ENCODE measurements at places on chromosomes 12 and 14.

DNA sequence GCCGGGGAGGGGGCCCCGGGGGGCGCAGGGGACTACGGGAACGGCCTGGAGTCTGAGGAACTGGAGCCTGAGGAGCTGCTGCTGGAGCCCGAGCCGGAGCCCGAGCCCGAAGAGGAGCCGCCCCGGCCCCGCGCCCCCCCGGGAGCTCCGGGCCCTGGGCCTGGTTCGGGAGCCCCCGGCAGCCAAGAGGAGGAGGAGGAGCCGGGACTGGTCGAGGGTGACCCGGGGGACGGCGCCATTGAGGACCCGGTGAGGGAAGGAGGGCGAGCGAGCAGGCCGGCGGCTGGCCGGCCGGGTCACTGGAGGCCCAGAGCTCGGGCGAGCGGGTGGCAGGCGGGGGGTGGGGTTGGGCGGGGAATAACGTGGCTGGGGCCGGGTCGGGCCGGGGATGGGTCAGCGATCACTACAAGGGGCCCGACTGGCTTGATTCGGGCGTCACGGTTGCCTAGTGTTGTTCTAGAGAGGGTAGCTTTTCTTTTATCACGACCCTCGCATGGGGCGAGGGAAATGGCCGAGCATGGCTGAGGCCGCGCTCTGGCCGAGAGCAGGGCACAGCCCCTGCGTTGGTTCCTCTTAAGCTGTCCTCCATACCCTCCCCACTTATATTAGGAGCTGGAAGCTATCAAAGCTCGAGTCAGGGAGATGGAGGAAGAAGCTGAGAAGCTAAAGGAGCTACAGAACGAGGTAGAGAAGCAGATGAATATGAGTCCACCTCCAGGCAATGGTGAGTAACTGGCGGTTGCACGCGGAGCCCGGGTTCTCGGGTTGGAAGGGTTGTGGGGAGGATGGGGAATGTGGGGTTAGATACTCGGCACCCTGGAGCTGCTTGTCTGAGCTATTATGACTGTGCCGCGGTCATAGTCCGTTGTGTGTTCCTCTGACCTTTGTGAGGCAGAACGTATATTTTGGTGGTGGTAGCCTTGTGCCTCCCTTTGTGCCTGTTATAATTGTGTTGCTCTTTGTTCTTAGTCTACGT is 603 bp downstream of the PABPN1 start:
- DNase-seq = no peak

GRCh38 chr12:122099856-122100255 is 21.3 kb downstream of the MLXIP start:
- no peak for DNase-seq

GRCh38 chr12:88035907-88036289 is 6.7 kb upstream of the C12orf50 start:
- DNase-seq = no peak

- DNase-seq = no peak
These were observed 333.0 kb downstream of the CCER1 start for GRCh38 chr12:90621927-90622326.

DNA sequence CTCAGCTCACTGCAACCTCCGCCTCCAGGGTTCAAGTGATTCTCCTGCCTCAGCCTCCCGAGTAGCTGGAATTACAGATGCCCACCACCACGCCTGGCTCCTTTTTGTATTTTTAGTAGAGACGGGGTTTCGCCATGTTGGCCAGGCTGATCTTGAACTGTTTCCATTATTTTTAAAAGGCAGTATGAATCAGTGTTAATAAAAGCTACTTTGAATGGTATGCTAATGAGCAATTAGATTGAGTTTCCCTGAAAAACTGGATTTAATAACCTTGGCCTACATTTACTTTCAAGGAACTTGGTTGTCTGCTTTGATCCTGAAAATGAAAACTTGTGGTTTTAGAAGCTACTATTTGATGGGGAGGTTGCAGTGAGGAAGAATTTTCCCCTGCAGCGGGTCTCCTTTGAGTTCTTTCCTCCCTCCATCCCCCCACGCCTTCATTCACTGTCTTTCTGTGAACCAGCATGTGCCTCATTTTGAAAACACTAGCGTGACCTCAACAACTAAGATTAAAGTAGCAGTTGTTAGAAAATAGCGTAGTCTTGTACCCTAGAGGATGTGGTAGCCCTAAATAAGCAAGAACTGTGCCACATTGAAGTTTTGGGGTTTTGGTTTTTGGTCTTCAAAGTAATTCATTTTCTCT is 17.8 kb upstream of the RPS6KA5 start:
- DNase-seq = no peak

GRCh38 chr14:22981090-22981875 is 1.1 kb downstream of the AJUBA start:
- no peak for DNase-seq

DNA sequence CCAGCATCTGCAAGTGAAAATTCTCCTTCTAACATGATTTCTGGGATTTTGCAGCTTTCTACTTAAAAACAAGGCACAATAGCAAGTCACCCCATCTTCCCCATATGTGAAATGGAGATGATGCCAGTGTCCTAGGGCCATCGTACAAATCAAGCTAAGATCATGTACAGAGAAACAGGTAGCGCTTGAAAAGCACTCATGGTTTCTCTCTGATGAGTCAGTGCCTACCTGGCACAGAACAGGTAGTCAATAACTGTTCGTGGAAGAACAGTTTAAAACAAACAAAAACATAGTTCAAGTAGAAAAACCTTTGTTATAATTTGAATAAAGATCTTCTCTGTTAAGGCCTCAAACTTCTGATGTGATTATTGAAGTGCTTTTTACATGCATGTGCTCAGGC is 46.9 kb downstream of the RAD52 start:
- no peak for DNase-seq

GRCh38 chr14:65620195-65620594 is 207.7 kb downstream of the FUT8 start:
- DNase-seq = no peak

GRCh38 chr14:61648377-61648776 is 46.9 kb upstream of the HIF1A start:
- no peak for DNase-seq

DNA sequence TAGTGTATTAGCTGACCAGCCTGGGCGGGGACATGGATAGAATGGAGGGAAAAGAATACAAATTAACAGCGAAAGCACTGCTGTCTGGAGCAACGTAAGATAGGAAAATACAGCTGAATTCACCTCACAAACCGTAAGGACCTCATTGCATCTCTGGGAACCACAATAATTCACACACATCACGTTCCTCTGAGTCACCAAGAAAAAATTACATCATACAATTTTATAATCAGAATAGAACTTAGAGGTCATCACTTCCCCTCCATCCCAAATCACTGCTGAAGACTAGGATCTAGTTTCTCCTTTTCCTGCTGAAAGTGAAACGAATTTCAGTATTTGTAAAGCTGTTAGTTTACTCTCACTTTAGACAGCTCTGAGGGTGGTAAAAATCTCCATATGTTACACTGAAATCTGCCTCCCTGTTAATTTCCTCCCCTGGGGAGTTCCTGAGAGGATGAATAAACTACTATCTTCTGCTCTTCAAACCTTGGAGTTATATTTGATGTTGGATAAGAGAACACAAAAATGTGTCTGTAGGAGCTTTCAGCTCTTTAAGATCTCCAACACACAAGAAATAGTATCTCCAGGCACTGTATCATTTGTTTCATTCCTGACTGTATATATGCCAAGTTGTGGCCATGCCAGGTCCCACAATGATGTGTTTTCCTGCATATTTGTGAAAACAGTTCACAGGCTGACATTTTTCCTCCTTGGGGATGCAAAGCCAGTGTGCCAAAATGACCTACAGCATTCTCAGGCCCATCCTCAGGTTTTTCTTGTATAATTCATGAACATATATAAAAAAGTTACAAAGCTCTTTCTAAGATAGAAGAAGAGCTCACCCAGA is 63.8 kb upstream of the SSTR1 start:
- DNase-seq = no peak

GRCh38 chr12:83945871-83946270 is 966.7 kb downstream of the SLC6A15 start:
- DNase-seq = no peak

- no peak for DNase-seq
These were observed 12.5 kb upstream of the AJUBA start for GRCh38 chr14:22994762-22995275.

DNA sequence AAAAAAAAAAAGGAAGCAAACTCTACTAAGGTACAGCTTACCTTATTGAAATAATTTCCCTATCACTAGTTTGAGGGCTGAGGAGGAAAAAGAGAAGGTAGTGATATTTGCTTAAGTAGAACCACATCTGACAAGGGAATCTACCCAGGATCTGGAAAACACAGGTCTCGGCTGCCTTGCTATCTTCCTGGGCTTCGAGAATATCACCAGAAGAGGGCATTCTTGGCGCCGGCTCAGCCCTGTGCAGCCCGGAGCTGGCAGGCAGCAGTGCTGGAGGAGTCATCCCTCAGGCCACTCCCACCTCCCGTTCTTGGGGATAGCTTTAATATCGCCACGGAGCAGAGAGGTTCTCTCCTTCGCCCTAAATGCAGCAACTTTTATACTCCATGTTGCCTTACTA is 1181.2 kb downstream of the VRK1 start:
- DNase-seq = peak; percentile 48

- no peak for DNase-seq
These were observed 31.0 kb downstream of the FOXN4 start for GRCh38 chr12:109277899-109278762.

GRCh38 chr12:20345866-20346265 is 22.5 kb upstream of the PDE3A start:
- DNase-seq = no peak

DNA sequence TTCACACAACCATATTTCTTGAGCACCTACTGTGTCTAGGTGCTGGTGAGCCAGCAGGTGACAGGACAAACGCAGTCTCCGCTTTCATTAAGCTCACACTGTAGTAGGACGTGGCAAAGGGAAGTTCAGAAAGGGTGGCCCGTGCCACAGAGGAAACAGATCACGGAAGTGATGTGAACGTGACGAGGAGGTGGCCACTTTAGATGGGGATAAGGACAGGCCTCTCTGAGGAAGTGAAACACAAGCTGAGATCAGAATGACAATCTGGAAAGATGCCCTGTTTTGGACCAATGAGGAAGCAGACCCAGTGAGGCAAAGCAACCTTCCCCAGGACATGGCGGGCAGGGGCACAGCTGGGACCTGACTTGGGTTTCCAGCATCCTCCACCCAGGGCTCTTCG is 127.4 kb upstream of the PRMT8 start:
- DNase-seq = no peak

- no peak for DNase-seq
These were observed 60.0 kb upstream of the ELK3 start for GRCh38 chr12:96134200-96134599.

DNA sequence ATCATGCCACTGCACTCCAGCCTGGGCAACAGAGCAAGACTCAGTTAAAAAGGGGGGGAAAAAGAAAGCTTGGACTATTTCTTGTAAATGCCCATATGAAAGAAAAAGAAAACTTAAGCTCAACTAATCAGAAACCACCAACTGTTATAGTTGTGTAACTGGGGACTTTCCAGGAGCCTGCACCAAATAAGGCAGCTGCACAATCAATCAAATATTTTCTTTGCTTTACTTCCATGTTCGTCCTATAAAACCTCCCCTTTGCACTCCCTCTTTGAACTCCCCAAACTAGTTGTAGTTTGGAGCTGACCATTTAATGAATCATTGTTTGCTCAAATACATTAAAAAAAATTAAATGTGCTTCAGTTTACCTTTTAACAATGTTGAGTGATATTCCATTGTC is 54.9 kb downstream of the OTOGL start:
- DNase-seq = no peak

GRCh38 chr12:32309811-32310736 is 89.3 kb upstream of the FGD4 start:
- DNase-seq = no peak

GRCh38 chr12:100472325-100472724 is 1.3 kb upstream of the NR1H4 start:
- DNase-seq = no peak

DNA sequence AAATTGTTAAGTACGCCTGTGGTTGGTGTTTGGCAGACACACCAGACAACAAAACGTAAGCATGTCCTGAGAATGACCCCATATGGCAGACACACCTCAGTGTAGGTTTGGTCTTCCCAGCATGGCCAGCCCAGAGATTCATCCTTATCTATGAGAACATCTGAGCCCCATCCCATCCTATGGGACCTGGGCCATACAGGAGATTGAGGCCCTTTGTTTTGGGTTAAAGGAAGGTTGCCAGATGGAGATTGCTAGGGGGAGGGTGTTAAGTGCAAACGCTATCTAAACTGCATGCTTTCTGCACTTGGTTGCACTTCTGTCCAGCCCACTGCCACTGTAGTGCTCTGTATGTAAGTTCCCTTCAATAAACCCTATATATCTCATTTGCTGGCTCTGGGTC is 4.1 kb upstream of the PCNX4 start:
- DNase-seq = no peak
